Fibroblast of lung (primary cell): ENCODE measurements at places on chromosomes 3 and 15. TPM values are rescaled to one million over a fixed set of nuclear protein-coding genes. Genes with fewer than 3 reads are reported as not detected.

Gene PRSS50
- total RNA-seq = not detected in 2 replicates

Gene CLRN1
- not detected in 2 replicates for total RNA-seq

Gene GP9
- not detected in 2 replicates for total RNA-seq

Gene LYZL4
- total RNA-seq = not detected in 2 replicates

Gene ATP13A5
- not detected in 2 replicates for total RNA-seq

Gene MGA
- 31.6 and 33.7 TPM in 2 replicates for total RNA-seq

GRCh38 chr15:93072411-93073394, 16.3 kb downstream of the RGMA start:
- H3K4me3 ChIP-seq = peak overlapping the region; percentile 85
- no peaks in the 10 kb centered on the region for H3K36me3 ChIP-seq
- no peak overlapping the region for H3K27ac ChIP-seq
- no peaks in the 10 kb centered on the region for H3K4me1 ChIP-seq
- peak; percentile 58 for DNase-seq

DNA sequence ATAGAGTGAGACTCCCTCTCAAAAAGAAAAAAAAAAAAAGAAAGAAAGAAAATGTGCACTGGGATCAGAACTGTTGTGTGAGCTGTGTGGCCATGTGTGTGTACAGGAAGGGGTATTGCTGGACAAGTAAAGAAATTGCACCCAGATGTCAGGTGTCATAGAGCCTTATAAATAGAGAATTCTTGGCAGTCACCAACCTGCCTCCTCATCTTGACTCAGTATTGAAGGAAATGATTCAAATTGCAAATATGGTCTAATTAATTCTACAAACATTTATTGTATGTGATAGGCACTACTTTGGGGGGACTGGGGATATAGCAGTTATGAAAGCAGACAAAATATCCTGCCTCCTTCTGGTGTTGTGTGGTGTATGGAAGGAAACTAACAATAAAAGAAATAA, 243.8 kb upstream of the TTC14 start:
- no peak overlapping the region for H3K4me3 ChIP-seq
- no peak overlapping the region for H3K27ac ChIP-seq
- no peak for DNase-seq

GRCh38 chr3:149342413-149343380, 9.3 kb upstream of the TM4SF18 start:
- no peaks in the 10 kb centered on the region for H3K27me3 ChIP-seq
- no peak overlapping the region for H3K27ac ChIP-seq
- no peaks in the 10 kb centered on the region for H3K36me3 ChIP-seq
- peak; percentile 68 for DNase-seq
- peaks cover 11% of the 10 kb centered on the region for H3K4me1 ChIP-seq
- H3K4me3 ChIP-seq = no peak overlapping the region

DNA sequence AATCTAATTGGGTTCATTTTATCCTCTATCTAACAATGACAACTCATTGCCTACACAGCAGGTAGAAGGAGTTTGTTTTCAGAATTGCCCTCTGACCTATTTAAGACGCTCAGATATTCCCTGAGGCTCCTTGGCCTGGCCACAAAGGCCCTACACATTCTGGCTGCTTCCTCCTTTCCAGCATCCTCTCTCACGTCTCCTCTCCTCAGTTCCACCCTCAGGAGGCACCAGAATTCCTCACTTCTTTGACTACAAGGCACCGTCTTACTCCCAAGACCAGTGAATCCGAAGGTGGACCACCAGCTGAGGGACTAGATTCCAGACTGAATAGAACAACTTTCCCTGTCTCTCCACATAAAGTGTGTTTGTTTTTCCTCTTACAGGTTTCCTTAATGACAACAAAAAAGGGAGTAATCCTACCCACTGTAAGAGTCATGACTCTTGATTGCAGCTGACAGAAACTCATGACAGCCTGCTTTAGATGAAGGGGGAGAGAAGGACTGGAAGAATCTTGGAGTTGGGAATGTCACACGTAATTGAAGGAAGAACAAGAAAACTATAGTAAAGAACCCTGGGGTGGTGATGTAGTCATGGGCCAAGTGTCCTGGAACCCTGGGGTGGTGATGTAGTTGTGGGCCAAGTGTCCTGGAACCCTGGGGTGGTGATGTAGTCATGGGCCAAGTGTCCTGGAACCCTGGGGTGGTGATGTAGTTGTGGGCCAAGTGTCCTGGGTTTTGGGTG, 22.0 kb upstream of the MUC20 start:
- peaks cover 8% of the 10 kb centered on the region for H3K36me3 ChIP-seq
- peak overlapping the region; percentile 74 for H3K27ac ChIP-seq

DNA sequence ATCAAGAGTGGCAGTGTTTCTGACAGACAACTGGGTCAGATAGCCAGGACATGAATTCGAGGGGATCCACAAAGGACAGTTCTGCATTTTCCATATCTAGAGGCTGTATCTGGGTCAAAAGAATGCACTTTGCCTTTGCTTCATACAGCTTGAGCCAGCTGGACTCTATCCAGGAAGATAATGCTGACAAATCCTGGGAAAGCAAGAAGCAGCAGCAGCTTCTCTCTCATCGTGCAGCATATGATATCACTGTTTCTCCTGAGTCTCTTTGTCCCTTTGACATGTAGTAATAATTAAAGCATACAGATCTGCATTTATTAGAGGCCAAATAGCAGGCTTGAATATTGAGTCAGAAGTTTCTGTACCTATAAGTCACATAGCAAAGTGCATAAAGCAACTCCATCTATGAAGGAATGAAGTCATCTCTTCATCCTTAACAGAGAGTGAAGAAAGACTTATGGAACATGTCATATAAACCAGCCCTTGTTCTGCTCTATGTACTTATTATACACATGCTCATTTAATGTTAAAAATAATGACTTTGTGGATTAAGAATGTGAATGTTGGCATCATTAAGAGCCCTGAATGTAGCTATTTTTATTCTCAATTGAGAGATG, 236.8 kb upstream of the GBE1 start:
- H3K36me3 ChIP-seq = no peaks in the 10 kb centered on the region
- no peak overlapping the region for H3K27ac ChIP-seq
- no peak overlapping the region for H3K4me3 ChIP-seq
- no peaks in the 10 kb centered on the region for H3K27me3 ChIP-seq
- DNase-seq = peak; percentile 70

DNA sequence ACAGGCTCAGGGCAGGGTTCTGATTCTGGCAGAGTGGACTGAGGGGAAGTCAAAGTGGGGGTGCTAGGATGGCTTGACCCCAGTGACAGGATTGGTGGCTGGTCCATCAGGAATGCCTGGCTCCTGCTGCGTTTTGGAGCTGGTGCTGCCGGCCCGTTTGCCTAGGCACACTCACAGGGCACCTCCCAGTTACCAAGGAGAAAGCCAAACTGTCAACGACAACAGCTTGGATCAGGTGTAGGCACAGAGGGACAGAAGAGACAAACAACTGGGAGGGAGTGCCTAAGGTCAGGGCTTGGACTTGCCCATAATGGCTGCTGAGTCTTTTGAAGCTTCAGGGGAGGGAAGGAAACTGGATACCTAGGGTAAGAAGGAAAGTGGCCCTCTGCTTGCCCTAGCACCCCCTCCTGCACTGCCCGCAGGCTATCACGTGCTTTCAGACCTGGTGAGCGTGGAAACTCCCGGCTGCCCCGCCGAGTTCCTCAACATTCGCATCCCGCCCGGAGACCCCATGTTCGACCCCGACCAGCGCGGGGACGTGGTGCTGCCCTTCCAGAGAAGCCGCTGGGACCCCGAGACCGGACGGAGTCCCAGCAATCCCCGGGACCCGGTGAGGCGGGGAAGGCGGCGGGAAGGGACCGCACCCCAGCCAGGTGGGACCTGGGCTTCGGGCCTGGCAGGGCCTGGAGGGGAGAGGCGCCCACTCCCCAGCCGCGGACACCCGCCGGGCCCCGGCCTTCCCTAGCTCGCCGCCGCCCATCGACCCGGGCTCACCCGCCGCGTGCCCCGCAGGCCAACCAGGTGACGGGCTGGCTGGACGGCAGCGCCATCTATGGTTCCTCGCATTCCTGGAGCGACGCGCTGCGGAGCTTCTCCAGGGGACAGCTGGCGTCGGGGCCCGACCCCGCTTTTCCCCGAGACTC, 5.1 kb downstream of the DUOX1 start:
- no peak overlapping the region for H3K27ac ChIP-seq
- DNase-seq = no peak
- H3K4me1 ChIP-seq = no peaks in the 10 kb centered on the region
- peaks cover 50% of the 10 kb centered on the region for H3K27me3 ChIP-seq
- no peak overlapping the region for H3K4me3 ChIP-seq
- H3K36me3 ChIP-seq = no peaks in the 10 kb centered on the region

DNA sequence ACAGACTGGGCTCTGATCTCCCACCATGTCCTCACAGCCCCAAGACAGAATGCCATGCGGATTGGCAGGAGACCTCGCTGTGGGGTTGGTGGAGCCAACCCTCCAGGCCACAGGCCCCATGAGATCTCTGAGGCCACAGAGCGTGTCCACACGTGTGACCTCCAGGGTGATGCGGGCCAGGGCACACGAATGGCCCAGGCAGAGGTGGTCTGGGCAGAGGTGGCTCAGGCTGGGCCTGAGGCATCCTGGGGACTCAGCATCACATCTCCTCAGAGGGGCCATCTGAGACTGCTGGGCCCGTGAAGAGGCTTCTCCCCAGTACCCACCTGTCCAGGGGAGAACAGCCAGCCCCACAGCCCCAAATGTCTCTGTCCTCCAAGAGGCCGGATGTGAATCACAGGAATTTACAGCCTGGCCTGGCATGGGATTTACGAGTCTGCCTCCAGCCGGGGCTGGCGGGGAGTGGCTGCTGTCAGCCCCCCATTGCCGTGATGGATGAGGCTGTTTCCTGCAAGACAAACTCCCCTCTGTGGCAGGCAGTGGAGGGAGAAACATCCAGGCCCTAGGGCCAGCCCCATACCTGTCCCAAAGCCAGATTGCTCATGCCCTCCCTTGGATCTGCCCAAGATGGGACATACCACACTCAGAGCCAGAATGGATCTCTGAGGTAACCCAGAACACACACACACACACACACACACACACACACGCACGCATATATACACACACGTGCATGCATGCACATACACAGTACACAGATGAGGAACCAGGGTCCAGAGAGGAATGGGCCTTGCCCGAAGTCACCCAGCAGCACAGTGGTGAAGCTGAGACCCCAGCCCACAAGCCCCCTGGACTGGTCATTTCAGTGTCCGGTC, 208.3 kb downstream of the TBC1D2B start:
- H3K4me3 ChIP-seq = no peak overlapping the region
- H3K4me1 ChIP-seq = no peaks in the 10 kb centered on the region
- no peak for DNase-seq
- no peaks in the 10 kb centered on the region for H3K36me3 ChIP-seq
- H3K27me3 ChIP-seq = no peaks in the 10 kb centered on the region

GRCh38 chr3:38112378-38112761, 24.6 kb downstream of the ACAA1 start:
- no peaks in the 10 kb centered on the region for H3K4me1 ChIP-seq
- no peaks in the 10 kb centered on the region for H3K27me3 ChIP-seq
- DNase-seq = no peak
- H3K27ac ChIP-seq = no peak overlapping the region

GRCh38 chr15:100245487-100245820, 96.3 kb downstream of the ADAMTS17 start:
- H3K27me3 ChIP-seq = no peaks in the 10 kb centered on the region
- DNase-seq = no peak
- H3K4me1 ChIP-seq = no peaks in the 10 kb centered on the region
- no peak overlapping the region for H3K4me3 ChIP-seq
- H3K36me3 ChIP-seq = no peaks in the 10 kb centered on the region

GRCh38 chr3:195041871-195042742, 228.9 kb downstream of the XXYLT1 start:
- H3K4me1 ChIP-seq = no peaks in the 10 kb centered on the region
- no peak for DNase-seq
- no peak overlapping the region for H3K4me3 ChIP-seq
- H3K27me3 ChIP-seq = peaks cover 2% of the 10 kb centered on the region
- no peaks in the 10 kb centered on the region for H3K36me3 ChIP-seq
- no peak overlapping the region for H3K27ac ChIP-seq

DNA sequence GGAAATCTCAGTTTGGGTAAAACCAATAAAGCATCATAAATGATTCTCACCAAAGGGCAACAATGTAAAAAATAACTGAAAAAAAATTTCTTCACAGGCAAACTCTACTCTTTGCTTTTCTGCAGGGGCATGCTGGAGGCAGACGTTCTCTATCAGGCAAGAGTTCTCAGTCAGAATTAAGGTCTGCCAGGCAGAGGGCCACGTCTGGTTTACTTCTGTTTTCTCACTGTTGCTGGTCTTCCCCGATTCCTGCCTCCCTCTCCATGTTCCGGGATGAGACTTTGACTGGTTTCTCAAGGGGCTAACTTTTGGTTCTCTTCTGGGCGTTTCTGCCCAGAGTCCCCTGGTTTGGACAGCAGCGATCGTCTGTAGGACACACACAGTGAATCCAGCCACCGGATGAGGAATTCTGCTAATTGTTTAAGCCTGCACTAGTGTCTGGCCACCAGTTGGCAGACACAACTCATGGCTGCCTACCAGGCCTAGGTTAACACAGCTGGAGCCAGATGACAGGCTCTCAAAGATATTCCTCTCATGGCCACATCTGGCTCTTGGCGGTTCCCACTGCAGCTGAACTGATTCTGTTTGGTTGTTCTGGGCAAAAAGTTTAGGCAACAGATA, 273.1 kb downstream of the FOXP1 start:
- DNase-seq = peak; percentile 43
- H3K4me3 ChIP-seq = no peak overlapping the region
- no peaks in the 10 kb centered on the region for H3K27me3 ChIP-seq
- peak overlapping the region; percentile 24 for H3K27ac ChIP-seq

DNA sequence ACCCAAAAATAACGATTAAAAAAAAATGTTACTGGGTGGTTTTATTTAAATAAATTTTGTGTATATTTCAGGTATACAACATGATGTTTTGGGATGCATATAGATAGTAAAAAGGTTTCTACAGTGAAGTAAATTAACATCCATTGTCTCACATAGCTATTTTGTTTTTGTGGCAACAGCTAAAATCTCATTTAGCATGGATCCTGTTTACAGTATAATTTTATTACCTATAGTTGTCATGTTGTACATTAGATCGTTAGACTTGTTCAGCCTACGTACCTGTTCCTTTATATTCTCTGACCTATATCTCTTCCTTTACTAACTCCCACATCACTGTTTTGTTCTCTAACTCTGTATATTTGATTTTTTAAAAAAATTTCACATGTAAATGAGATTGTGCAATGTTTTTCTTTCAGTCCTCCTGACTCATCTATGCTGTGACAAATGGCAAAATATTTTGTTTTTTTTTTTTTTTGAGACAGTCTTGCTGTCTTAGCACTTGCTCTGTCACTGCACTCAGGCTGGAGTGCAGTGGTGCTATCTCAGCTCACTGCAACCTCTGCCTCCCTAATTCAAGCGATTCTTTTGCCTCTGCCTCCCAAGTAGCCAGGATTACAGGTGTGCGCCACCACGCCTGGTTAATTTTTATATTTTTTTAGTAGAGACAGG, 45.6 kb downstream of the OIP5 start:
- H3K27me3 ChIP-seq = no peaks in the 10 kb centered on the region
- H3K27ac ChIP-seq = no peak overlapping the region
- H3K4me1 ChIP-seq = peaks cover 3% of the 10 kb centered on the region
- peaks cover 7% of the 10 kb centered on the region for H3K36me3 ChIP-seq

GRCh38 chr15:41695750-41696436, 35.7 kb downstream of the MGA start:
- no peak overlapping the region for H3K4me3 ChIP-seq
- H3K36me3 ChIP-seq = no peaks in the 10 kb centered on the region
- H3K27ac ChIP-seq = no peak overlapping the region
- peak; percentile 23 for DNase-seq
- no peaks in the 10 kb centered on the region for H3K4me1 ChIP-seq

- no peaks in the 10 kb centered on the region for H3K27me3 ChIP-seq
- H3K4me1 ChIP-seq = no peaks in the 10 kb centered on the region
- H3K36me3 ChIP-seq = no peaks in the 10 kb centered on the region
Measured at GRCh38 chr3:182294256-182294655, 499.0 kb upstream of the ATP11B start.

- peaks cover 11% of the 10 kb centered on the region for H3K27me3 ChIP-seq
- no peaks in the 10 kb centered on the region for H3K4me1 ChIP-seq
- H3K4me3 ChIP-seq = no peak within 1 kb of the TSS
- no peak for DNase-seq
- no peak within 1 kb of the TSS for H3K27ac ChIP-seq
Measured at GRCh38 chr15:79090487-79091203, at the start of gene RASGRF1. Gene RASGRF1, minus strand, starts transcription at chr15:79090780. Its CDS starts 282 bp downstream, at chr15:79090498.
